Activated naive CD8-positive, alpha-beta T cell treated with anti-CD3 and anti-CD28 coated beads for 36 hours (primary cell): ENCODE measurements at places on chromosomes 11 and 22.

DNA sequence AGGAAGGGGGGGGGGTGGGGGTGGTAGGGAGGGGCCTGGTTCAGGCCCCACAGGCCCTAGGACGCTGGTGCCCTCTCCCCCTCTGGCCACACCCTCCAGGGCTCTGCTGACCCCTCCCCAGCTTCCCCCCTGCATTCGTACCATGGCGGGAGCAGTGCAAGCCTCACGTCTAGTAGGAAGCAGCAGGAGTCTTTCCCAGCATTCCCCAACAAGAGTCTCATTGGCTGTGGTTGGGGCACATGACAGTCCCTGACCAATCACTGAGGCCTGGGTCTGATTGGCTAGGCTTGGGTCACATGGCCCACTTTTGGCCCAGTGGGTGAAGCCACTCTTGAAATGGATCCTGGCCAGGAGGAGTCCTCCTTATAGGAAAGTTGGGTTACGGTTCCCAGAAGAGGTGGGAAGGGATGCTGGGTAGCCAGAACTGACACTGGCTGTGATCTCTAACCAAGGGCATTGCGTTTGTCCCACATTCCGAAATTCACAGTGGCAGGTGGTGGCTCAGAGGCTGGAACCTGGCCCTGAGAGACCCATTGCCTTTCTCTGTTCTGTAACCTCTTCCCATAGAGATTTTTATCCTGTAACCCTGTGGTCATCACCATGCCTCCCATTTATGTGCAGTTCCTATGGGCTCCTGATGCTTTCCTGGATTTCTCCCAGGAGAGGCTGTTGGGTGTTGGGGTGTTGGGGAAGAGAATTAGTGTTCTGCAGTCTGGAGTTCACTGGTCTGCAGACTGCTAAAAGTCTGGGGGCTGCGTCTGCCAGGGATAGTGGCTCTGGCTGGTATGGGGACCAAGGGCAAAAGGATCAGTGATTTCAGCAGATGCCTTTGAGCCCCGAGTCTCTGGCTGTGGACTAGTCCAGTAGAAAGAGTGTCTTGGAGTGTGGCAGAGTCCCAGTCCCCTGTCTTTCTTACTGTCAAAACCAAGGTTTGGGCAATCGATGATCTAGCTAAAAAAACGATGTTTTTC lies 58.9 kb upstream of the MYEOV start:
- H3K27me3 ChIP-seq, result peaks cover 26% of the 10 kb centered on the region
- peaks cover 4% of the 10 kb centered on the region for H3K36me3 ChIP-seq
- H3K27ac ChIP-seq, result no peak overlapping the region
- H3K4me3 ChIP-seq, result no peak overlapping the region
- H3K4me1 ChIP-seq, result peaks cover 17% of the 10 kb centered on the region

- no peak overlapping the region for H3K27ac ChIP-seq
- H3K4me3 ChIP-seq, result no peak overlapping the region
- H3K27me3 ChIP-seq, result no peaks in the 10 kb centered on the region
- H3K36me3 ChIP-seq, result no peaks in the 10 kb centered on the region
- DNase-seq, result no peak
- no peaks in the 10 kb centered on the region for H3K4me1 ChIP-seq
These were observed 5.2 kb upstream of the H19 start for GRCh38 chr11:2002807-2003206.

GRCh38 chr11:8321876-8322275 lies 58.2 kb upstream of the LMO1 start:
- H3K4me3 ChIP-seq, result no peak overlapping the region
- H3K27me3 ChIP-seq, result peaks cover 6% of the 10 kb centered on the region
- H3K36me3 ChIP-seq, result no peaks in the 10 kb centered on the region
- no peak for DNase-seq
- H3K27ac ChIP-seq, result no peak overlapping the region

DNA sequence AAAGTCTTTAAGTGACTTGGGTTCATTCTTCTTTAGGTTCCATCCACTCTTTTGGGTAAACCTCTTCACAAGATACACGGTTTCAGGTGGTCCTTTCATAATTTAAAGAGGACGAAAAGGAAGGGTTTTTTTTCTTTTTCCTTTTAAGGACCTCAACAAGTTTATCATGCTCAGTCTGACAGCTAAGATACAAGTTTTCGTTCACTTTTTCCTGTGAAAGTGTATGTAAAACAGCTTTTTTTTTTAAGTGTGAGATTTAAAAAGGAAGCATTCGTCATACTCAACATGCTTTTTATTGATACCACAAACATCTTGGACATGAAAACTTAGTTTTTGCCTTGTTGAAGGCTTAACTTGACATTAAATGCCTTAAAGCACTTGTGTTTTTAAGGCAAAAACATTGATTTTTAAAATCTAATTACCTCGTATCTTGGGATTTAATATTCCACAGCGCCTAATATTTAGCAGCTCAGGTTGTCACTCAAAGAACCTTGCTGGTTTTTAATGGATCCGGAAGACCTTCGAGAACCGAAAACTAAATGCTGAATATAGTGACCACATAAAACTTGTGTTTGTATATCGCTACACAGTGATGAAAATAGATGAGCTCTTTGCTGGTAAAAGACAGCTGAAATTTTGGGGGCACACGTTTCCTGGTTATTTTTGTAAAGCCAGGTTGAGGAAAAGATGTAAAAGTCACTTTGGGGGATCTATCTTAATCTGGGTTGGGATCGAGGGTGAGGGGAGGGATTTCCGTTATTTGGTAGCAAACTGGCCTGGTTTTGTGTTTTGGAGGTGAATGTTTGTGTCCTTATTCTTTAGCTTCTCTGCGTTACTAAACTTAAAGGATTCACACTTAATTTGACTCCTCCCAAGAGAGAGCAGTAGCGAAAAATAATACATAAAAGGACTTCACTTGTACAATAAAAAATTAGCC lies 2.3 kb downstream of the PCF11 start:
- peak overlapping the region; percentile 89 for H3K27ac ChIP-seq
- no peak for DNase-seq
- H3K36me3 ChIP-seq, result peaks cover 55% of the 10 kb centered on the region
- H3K27me3 ChIP-seq, result no peaks in the 10 kb centered on the region
- peak overlapping the region; percentile 100 for H3K4me3 ChIP-seq
- H3K4me1 ChIP-seq, result peaks cover 41% of the 10 kb centered on the region

GRCh38 chr11:63915961-63916836 lies 765 bp downstream of the RCOR2 start:
- H3K27me3 ChIP-seq, result peaks cover 3% of the 10 kb centered on the region
- DNase-seq, result peak; percentile 67
- H3K4me3 ChIP-seq, result peak overlapping the region; percentile 80

GRCh38 chr22:38704654-38705234 lies 1.0 kb upstream of the GTPBP1 start:
- peaks cover 31% of the 10 kb centered on the region for H3K36me3 ChIP-seq

GRCh38 chr11:11980841-11981308 lies 27.6 kb downstream of the DKK3 start:
- H3K4me1 ChIP-seq, result no peaks in the 10 kb centered on the region
- H3K27me3 ChIP-seq, result peaks cover 3% of the 10 kb centered on the region
- no peaks in the 10 kb centered on the region for H3K36me3 ChIP-seq

DNA sequence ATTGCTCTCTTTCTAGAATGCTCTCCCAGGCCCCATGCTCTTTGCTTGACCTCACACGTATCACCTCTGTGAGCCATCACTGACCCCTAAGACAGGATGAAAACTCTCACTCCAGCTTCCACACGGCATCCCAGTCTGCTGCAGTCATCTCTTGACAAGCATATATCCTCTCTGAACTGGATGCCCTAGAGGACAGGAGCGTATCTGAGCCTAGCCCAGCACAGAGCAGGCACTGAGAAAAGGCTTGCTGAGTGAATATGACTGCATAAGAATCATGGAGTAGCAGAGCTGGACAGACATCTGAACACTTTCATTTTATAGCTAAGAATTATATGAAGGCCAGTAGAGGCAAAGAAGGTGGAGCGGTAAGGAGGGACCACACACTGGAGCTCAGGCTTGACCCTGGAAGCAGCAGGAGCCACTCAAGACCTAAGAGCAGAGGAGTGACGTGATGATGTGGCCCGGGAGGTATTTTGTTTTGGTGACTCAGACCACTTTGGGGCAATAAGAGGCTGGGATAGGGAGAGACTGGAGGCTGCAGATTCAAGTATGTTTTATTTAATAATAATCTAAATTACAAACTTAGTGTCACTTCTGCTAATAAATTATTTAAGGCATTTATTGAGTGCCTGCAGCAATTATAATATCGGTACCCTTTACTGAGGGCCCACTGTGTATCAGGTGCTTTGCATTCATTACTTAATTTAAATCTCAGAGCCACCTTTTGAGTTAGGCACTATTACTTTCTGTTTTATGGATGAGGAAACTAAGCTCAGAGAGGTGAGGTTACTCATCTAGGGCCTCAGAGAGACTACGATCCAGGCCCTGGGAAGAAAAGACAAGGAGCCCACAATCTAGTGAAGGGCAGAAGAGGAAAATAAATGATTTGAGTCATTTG lies 42.6 kb downstream of the MAP6 start:
- DNase-seq, result no peak
- H3K4me1 ChIP-seq, result no peaks in the 10 kb centered on the region
- no peaks in the 10 kb centered on the region for H3K36me3 ChIP-seq
- no peak overlapping the region for H3K27ac ChIP-seq
- H3K27me3 ChIP-seq, result peaks cover 14% of the 10 kb centered on the region

- no peak for DNase-seq
- peaks cover 3% of the 10 kb centered on the region for H3K27me3 ChIP-seq
- H3K4me1 ChIP-seq, result no peaks in the 10 kb centered on the region
- H3K27ac ChIP-seq, result no peak overlapping the region
- H3K4me3 ChIP-seq, result no peak overlapping the region
These were observed 153.3 kb downstream of the DSCAML1 start for GRCh38 chr11:117643606-117644300.

- no peaks in the 10 kb centered on the region for H3K27me3 ChIP-seq
- no peaks in the 10 kb centered on the region for H3K4me1 ChIP-seq
- no peak for DNase-seq
- H3K27ac ChIP-seq, result no peak overlapping the region
These were observed 20.7 kb downstream of the TNKS1BP1 start for GRCh38 chr11:57303990-57304579.

- H3K27me3 ChIP-seq, result no peaks in the 10 kb centered on the region
- no peak overlapping the region for H3K27ac ChIP-seq
- DNase-seq, result no peak
- H3K4me3 ChIP-seq, result no peak overlapping the region
- H3K4me1 ChIP-seq, result peaks cover 9% of the 10 kb centered on the region
- peaks cover 47% of the 10 kb centered on the region for H3K36me3 ChIP-seq
These were observed 105.8 kb downstream of the PRMT3 start for GRCh38 chr11:20493340-20493739.

DNA sequence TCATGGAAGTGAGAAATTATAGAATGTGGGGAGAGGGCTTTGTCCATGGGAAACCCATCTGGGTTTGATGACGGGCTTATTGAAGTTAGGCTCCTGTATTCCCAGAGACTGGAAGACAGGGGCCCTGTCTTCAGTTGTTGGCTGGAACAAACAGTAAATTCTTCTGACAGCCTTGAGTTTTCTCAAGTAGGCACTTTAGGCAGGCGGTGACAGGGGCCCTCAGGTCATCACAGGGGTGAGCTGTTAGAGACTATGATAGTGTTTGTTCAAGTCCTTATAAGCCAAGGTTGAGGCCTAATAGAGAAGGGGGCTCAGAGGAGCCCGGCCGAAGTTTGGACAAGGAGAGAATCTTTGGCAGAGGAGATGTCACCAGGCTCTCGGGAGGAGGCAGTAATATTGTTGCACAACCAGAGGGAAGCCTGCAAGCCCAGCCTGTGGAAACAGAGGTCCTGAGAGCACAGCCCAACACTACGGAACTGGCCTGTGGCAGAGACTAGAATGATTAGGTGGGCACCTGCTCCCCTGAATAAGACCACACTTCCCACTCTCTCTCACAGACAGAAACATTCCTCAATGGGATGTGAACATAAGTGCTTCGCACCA lies 20.2 kb upstream of the IL17RA start:
- H3K36me3 ChIP-seq, result no peaks in the 10 kb centered on the region
- no peak overlapping the region for H3K27ac ChIP-seq
- H3K4me1 ChIP-seq, result peaks cover 8% of the 10 kb centered on the region
- H3K4me3 ChIP-seq, result no peak overlapping the region
- DNase-seq, result no peak

DNA sequence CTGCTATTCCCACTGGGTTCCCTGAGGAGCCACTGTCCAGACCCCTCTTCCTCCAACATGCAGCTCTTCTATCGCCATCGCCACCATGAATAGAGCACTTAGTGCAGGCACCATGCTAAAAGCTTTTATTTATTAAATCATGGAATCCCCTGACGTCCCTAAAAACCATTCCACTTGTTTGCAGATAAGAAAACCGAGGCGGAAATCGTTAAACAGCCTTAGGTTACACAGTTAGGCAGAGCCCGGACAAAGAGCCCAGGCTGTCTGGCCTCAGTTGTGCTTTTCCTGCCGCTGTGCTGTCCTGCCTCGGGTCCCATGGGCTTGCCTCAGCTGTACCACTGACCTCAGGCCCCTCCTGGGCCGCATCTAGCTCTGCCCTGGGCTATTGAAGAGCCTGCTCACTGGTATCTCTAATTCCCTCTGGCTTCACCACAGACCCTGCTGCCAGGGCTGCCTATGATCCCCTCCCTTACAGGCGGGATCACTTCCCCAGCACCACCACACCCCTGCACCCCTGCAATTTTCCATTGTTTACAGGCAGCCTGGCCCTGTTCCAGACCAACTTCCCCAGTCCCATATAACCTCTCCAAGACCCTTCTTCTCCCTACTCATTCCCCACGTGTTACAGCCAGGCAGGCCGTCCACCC lies 13.0 kb upstream of the TUB start:
- no peaks in the 10 kb centered on the region for H3K4me1 ChIP-seq
- peaks cover 19% of the 10 kb centered on the region for H3K27me3 ChIP-seq
- no peaks in the 10 kb centered on the region for H3K36me3 ChIP-seq
- no peak overlapping the region for H3K4me3 ChIP-seq
- DNase-seq, result no peak

DNA sequence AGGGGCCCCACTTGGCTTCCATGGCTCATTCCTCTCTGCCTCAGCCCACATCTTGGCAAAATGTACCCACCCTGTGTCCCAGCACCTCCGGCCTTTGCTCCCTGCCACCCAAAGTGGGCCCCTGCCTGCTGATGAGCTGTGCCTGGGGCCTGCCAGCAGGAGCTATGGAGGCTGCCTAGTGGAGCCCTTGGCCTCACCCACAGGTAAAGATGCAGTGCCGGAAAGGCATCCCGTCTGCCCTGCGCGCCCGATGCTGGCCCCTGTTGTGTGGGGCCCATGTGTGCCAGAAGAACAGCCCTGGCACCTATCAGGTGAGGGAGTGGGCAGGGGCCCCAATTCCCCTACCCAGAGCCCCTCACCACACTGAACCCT lies 1.3 kb downstream of the TBC1D10C start:
- peak overlapping the region; percentile 90 for H3K4me3 ChIP-seq
- DNase-seq, result peak; percentile 52
- H3K4me1 ChIP-seq, result peaks cover 54% of the 10 kb centered on the region
- H3K36me3 ChIP-seq, result peaks cover 46% of the 10 kb centered on the region

- no peak overlapping the region for H3K4me3 ChIP-seq
- peaks cover 6% of the 10 kb centered on the region for H3K4me1 ChIP-seq
- H3K27ac ChIP-seq, result no peak overlapping the region
- H3K36me3 ChIP-seq, result no peaks in the 10 kb centered on the region
- no peaks in the 10 kb centered on the region for H3K27me3 ChIP-seq
- no peak for DNase-seq
These were observed 33.9 kb downstream of the MMP20 start for GRCh38 chr11:102591160-102591718.
